ENCODE measurements at places on chromosomes 7 and 10.

- DNase-seq: no peak
Measured at GRCh38 chr10:80468002-80468401, 13.9 kb downstream of the TSPAN14 start.

DNA sequence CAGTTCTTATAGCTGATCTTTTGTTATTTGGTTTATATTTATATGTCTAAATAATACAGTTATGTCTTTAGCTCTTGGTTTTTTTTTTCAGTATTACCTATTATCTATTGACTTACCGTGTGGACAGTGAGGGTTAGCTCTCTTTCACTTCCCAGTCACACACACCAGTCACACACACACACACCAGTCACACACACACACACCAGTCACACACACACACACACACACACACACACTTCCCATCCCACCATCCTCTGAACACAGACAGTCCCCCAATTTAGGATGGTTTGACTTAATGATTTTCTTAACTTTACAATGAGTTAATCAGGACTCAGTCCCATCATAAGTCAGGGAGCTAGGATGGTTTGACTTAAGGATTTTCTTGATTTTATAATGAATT lies 18.9 kb upstream of the AGFG2 start:
- DNase-seq: no peak

DNA sequence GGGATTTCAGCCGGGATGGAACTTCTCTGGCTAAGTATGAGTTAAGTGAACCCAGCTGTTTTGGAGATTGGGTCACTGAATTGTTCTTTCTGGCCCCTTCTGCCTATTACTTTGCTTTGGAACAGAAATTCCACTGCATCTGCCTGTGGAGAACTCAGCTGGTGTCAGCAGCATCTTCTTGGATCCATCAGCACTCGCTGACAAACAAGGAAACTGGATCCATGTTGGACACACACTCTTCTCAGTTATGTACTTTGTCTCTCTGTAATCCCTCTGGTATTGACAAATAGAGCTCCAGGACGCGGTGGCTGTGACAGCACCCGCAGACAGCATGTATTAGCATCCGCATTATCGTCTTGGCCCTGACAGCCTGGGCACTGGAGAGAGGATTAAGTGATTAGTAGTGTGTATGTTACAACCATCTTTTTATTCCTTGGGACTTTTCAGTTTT lies 73.0 kb upstream of the BMPER start:
- peak; percentile 24 for DNase-seq

GRCh38 chr7:21086688-21087087 lies 300.0 kb upstream of the SP8 start:
- DNase-seq: no peak
